ENCODE measurements at places on chromosomes 5 and 9.

DNA sequence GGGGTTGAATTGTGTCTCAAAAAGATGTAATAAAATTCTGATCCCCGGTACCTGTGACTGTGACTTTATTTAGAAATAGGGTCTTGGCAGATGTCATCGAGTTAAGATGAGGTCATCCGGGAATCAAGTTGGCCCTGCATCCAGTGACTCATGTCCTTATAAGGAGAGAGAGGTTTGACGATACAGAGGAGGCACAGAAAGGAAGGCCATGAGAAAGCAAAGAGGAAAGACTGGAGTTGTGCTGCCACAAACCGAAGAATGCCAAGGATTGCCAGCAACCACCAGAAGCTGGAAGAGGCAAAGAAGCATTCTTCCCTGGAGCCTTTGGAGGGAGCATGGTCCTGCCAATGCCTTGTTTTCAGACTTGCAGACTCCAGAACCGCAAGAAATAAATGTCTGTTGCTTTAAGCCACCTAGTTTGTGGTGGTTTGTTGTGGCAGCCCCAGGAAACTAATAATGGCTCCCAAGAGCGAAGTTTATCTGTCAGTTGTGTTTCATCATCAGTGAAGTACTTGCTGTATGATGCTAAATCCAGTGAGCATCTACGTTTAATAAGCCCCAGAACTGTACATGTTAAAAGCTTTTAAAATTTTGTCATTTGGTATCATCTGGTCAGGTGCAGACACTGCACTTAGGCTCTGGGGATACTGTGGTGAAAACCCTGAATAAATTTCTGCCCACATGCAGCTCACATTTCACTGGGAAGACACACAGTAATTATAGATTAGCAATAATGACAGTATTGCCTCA is 114.8 kb downstream of the TLE4 start:
- DNase-seq, result peak; percentile 29

DNA sequence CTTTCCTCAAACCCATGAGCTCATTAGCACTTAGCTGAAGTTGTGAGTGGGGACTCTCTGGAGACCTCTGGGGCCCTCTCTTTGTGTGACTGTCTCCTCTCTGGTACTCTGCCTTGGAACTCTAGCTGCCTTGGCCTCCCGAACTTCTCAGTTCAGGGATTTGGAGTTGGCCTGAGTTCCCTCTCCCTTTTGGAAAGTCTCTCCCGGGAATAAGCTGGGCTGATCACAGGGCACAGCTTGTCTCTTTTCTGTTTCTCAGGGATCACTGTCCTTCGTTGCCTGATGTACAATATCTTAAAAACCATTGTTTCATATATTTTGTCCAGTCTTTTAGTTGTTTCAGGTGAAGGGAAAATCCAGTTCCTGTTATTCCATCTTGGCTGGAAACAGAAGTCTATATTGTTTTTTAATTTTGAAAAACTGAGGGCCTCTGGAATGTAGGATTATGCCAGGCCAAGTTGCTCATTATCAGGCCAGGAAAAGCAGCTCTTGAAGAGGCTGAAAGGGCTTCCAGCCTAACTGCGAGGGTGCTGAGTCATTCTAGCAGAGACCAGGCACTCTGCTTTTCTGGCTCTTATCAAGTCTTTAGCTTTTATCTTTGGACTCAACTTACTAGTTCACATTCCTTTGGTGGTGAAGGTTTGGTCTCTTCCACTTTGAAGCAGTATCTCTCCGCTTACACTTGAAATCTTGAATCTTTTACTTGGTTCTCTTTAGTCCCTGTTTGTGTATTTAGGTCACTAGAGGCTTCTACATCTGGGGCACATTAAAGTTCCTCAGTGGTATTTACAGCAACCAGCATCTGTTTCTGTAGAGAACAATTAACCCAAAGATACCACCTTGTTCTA is 8.4 kb upstream of the RGS3 start:
- DNase-seq, result peak; percentile 87

DNA sequence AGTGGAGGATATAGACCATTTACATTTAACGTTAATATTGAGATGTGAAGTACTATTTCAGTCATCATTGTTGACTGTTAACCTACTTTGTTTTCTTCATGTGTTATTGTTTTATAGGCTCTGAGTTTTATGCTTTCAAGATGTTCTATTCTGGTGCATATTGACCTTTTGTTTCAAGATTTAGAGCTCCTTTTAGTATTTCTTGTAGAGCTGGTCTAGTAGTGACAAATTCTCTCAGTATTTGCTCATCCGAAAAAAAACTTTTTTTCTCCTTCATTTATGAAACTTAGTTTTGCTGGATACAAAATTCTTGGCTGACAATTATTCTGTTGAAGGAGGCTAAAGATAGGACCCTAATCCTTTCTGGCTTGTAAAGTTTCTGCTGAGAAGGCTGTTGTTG is 91.3 kb downstream of the INVS start:
- no peak for DNase-seq

DNA sequence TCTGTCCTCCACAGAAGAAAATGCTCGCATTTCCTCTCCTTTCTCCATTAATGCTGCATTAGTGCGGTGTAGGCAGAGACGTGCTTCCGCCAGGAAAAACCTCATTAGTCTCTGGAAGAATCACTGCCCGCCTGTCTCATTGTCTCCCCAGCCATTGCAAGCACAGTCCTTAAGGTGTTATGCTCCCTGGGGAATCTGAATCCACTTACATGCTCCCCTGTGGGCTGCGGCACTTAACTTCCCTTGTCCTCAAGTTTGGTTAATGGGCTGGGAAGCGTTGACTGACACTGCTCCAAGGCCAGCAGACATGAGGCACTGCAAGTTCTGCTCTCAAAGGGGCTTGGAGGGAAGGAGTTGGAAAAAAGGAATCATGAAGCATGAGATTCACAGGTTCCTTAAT is 41.6 kb downstream of the TARS1 start:
- DNase-seq, result peak; percentile 66

DNA sequence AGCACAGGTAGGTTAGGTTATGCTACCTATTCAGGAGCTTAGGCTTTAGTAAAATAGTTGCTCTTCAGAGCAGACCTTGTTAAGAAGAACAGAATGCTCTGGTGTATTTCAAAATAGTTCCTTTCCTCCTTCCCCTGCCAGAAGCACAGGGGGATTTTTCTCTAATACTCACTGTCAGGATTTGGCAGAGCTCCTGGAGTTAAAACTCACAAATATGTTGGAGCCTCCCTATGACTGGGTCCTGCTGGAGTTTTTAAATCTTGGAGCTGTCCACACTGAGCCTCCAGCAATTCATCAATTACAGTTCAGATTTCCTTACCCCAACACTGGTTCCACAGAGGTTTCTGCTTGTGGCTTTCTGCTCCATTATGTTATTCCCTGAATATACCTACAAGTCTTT is 1233.8 kb upstream of the WWC1 start:
- DNase-seq, result no peak

- no peak for DNase-seq
Measured at GRCh38 chr5:68834491-68834981, 259.3 kb upstream of the SLC30A5 start.

GRCh38 chr9:81598123-81598497 is 91.2 kb downstream of the TLE1 start:
- no peak for DNase-seq

GRCh38 chr9:136570191-136570845 is 24.5 kb upstream of the NOTCH1 start:
- no peak for DNase-seq

DNA sequence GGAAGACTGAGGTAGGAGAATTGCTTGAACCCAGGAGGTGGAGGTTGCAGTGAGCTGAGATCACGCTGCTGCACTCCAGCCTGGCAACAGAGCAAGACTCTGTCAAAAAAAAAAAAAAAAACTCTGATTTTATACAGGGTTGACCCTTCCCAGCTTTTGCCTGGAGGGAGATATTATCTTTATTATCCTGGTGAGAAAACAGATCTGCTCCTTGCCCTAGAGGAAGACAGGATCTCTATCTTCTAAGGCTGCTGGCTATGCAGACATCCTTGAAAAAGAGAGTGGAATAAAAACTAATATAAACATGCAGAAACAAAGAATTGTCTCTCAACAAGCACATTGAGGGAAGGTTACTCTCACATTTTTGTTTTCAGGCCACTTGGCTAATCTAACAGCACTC is 1503.4 kb upstream of the WWC1 start:
- DNase-seq, result peak; percentile 69

DNA sequence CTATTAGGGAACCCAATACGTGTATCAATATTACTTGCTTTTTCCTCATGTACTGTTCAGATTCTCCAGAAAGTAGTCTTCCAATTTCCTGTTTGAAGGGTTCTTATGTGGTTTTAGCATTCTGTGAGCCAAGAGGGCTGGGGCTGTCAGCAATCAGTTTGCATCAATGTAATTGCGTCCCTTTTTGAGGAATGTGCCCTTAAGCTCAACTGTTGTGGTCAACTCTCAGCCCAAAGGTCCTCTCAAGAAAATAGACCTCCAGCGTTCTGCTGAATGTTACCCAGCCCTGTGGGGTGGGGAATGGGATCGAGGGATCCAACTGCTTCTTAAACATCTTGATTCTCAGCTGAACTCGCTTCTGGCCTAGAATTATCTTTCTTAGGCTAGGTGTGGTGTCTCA is 43.8 kb upstream of the CDK20 start:
- DNase-seq, result peak; percentile 9

- no peak for DNase-seq
Measured at GRCh38 chr5:137022725-137023124, 476.4 kb downstream of the SPOCK1 start.

DNA sequence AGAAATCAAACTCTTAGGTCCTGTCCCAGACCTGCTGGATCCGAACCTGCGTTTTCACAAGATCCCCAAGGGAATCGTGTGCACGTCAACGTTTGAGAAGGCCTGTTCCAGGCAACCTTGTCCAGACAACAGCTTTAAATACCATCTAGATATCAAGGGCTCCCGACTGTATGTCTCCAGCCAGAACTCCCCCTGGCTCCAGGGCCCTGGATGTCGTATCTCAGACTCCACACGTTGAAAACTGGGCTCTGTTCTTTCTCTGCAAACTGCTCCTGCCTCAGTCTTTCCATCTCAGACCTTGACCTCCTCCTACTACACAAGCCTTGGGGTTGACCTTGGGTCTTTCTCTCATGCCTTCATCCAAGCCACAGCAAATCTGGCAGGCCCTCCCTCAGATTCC is 5.8 kb upstream of the ENG start:
- DNase-seq, result no peak

DNA sequence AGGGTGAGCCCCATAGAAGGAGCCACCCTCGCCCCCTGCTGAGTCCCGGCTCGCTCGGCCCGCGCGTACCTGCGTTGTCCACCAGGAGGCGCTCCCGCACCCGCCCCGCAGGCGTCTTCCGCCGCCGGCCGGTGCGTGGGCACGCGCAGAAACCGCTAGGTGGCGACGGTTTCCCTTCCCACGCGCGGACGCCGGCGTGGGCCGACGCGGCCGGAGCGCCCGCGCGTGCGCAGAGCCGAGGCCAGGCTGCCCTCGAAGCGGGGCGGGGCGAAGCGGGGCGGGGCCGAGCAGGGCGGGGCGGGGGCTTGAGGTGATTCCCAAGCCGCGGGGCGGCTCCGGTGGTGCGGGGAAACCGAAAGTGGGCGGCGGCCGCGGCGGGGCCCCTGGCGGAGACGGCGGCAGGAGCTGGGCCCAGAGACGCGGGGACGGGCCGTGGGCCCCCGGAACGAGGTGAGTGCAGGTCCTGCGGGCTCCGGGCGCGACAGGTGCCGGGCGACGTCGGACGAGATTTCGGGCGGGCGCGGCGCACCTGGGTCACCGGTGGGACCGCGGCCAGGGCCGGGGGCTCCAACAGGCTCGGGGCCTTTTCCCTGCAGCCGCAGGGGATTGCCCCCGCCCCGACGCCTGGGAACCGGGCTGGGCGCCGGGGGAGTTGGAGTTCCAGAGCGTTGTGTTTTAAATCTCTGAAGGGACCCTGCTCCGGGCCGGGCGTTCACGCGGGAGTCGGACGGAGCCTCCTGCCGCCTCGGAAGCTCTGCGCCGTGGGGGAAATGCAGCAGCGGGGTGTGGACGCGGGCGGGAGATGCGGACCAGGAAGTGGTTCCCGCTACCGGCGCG is at the start of gene TDRD7:
Gene TDRD7, plus strand, starts transcription at position 308 of the 837 bp plus-strand sequence. CDS start 16,370 bp downstream, outside the sequence.
- DNase-seq, result peak; percentile 70

- DNase-seq, result peak; percentile 73
Measured at GRCh38 chr5:66769839-66770617, 173.8 kb downstream of the MAST4 start.

GRCh38 chr5:44833249-44833648 is 24.5 kb downstream of the MRPS30 start:
- no peak for DNase-seq

DNA sequence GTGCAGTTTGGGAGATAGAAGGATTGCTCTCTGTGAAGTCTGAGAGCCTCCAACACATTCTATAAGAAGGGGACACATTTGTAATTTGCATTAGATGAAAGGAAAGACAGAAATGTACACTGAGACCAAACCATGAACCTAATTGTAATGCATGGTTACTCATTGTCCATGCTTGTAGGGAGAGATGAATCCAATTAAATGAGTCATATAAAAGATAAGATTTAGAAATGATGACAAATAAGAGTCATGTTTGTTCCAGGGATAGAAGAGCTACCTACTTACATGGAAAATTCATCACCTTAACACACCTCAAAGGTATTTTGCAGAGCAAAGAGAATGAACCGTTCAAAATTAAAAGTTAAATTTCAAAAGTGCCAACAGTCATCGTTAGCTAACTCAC is 85.1 kb downstream of the FBXL7 start:
- DNase-seq, result no peak

DNA sequence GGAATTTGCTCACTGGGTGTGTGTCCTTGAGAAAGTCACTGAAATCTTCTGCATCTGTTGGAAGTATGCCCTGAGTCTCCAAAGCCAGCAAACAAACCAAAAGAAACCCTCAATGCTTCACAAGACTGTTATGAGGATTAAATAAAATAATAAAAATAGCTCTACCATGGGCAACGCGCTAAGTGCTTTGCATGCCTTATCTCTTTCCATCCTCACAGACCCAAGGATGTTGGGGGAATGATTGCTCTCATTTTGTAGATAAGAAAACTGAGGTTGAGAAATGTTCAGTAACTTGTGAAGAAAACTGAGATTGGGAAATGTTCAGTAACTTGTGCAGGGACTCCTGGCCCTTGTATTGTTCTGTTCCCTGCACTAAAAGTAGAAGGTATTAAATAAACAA is 7.9 kb downstream of the HAND1 start:
- DNase-seq, result no peak

DNA sequence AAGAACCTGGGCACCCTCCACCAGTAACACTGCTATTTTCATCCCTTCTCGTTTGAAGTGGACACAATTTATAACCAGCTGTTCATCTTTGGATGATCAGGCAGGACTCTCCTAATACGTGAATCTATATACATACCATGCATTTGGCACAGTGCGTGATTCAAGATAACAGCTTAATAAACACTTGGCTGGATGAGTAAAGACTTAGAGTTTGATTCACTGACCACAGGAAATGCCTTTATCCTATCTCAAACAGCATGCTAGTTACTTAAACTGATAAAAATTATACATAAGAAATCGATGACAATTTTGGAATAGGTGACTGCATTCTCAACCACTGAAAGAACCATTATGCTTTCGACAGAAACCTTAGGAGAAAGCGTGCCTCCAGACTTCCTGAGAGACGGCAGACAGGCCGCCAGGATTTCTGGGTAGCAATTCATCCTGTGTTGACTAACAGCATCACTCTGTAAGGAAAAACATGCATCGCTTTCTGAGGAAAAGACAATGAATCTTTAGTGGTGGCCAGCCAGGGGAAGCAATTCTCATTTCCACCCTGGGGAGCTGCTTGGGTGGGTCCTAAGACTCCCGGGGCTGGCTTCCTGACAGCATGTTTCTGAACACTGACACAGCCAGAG is 9.7 kb downstream of the MRPL36 start:
- DNase-seq, result no peak
